Globus pallidus (tissue), 1 donor: ENCODE measurements at places on chromosomes 2 and 18.

DNA sequence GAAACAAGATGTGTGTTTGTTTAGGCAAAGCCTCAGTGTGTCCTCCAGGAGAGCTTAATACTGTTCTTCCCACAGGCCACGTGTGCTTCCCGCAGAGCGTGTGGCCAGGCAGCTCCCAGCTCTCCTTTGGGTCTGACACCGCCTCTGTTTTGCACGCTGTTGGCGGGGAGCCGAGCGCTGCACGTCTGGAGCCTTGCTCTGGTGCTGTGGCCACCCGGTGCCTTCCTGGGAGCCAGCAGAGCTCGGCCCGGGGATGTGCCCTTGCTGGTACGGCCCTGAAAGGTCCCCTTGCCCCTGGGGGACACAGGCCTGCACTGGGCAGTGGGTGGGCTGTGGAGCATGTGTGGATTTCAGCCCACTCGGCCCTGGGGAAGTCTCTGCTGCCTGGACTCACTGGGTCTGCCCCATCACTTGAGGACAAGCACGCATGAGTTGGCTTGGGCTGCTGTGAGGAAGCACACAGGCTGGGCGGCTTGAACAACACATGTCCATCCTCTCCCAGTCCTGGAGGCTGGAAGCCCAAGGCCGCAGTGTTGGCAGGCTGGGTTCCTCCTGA, 160.7 kb upstream of the HDAC4 start:
- no peak for DNase-seq

DNA sequence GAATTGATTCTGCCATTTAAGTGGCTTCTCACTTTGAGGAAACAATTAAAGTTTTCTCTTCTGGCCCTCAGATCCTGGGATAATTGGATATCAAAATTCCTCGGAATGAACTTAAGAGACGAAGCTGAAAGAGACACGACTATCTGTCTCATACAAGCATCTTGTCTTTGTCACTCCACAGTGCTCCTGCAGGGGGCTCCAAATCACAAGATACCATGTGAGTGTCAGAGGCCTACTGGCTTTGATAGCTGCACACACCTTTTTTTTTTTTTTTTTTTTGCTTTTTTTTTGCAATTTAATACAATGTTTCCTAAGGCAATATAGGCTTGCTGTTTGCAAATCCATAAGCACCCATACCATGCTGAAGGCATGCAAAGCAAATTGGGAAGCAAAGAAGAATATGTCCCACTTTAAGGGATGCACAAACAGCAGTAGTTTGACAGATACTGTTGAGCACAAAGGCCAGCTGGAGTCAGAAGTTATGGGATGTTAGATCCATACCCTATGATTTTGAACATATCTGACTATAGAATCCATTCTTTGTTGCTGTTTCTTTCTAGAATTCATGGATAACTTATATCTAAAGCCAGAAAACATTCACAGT, 109.0 kb upstream of the CBLN2 start:
- peak; percentile 57 for DNase-seq

- DNase-seq: no peak
Measured at GRCh38 chr2:204869132-204869823, 324.0 kb downstream of the PARD3B start.

- no peak for DNase-seq
Measured at GRCh38 chr2:61737841-61738240, 116.0 kb downstream of the FAM161A start.

- no peak for DNase-seq
Measured at GRCh38 chr2:204019572-204020501, 83.3 kb downstream of the ICOS start.

- DNase-seq: no peak
Measured at GRCh38 chr2:241150660-241151530, 628 bp downstream of the PPP1R7 start.

DNA sequence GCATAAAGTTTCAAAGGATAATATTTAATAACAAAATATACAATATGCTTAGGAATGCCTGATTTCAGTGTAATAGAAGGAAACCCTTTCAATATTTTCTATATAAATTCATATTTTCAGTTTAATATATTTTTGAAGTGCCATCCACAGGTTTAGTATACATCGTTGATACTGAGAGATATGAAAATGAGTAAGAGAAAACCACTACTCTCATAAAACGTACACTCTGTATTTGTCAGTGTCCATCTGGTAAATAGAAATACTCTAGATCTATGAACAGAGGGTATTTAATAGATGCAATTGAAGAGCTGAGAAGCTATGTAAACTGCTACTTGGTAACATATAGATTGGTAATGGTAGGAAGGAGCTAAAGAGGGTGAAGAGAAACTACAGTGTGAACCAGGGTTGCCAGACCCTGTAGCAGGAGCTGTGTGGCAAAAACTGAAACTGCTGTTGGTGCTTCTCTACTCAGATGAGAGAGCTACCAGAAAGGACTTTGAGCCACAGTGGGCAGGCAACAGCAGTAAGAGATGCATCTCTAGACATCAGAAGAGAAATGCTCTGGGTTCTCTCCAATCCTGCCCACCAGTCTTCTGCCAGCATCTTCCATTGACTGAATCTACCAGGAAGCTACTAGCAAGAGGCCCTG, 187.4 kb downstream of the CCDC102B start:
- no peak for DNase-seq

DNA sequence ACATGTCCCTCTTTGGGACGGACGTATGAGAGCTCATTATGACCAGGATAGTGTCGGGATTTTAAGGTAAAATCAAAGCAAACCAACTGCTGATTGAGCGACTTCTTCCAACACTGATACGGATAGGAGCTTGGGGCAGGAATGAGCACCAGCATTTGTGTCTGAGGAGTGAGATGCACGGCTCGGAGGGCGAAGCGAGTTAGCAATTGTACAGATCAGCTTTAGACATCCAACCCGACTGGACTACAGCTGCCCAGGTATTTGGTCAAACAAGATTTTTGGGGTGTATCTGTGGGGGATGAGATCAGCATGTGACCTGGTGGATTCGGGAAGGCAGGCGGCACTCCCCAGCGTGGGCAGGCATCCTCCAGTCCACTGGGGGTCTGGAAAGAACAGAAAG, 76.1 kb downstream of the NDUFA10 start:
- DNase-seq: no peak

DNA sequence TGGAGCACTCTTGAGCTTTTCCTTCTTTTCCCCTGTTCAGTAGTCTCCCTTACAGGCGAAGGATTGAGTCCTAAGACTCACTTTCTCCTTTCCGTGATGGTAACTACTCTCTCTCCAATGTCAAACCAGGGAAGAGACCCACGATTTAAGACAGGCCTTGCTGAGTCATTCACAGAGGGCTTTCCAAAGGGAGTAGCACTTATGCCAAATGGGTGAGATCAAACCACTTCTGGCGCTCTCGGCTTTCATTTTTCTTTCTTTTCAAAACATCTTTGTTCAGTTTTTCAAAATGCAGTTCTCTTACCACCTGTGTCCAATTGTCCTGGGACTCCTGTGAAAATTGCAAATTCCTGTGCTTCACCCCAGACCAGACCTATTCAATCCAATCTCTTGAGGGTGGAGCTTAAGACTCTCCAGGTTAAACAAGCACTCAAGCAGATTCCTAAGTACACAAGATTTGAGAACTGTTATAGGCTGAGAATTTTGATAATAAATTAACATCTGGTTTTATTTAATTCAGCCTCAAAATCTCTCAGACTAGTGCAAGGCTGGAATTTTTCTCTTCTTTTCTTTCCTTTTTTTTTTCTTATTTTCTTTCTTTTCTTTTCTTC, 14.4 kb upstream of the MRPL19 start:
- no peak for DNase-seq

DNA sequence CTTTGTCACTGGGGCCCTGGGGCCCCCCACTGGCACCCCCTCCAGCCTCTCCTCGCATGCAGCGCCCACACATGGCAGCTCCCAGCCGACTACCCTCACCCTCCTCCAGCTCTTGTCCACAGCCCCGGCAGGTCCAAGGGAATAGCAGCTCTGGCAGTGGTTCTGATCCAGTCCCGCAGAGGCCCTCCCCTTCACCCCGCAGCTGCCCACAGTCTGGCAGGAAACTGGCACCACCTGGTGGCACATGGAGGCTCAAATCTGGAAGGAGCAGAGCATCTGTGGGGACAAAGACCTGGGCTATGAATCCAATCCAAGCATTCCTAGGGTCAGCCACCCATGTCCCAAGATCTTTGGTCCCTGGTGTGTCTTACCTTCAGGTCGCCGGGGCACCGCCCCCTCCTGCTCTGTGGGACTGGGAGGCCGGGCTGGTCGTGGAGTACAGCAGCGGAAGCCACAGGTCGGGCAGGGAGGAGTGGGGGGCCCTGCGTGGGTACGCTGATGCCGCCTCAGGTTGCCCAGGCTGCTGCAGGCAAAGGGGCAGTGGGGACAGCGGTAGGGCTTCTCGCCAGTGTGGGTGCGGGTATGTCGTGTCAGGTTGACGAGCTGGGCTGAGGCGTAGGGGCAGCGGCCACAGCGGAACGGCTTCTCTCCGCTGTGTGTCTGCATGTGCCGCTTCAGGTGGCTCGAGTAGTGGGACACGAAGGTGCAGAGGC, 2.3 kb downstream of the ZNF513 start:
- no peak for DNase-seq

- no peak for DNase-seq
Measured at GRCh38 chr2:138034536-138034935, 70.3 kb downstream of the HNMT start.

GRCh38 chr2:55232863-55233657, 572 bp downstream of the RPS27A start:
- DNase-seq: no peak

- no peak for DNase-seq
Measured at GRCh38 chr2:40220177-40220925, 231.5 kb downstream of the SLC8A1 start.

- DNase-seq: no peak
Measured at GRCh38 chr18:22221350-22221749, 52.0 kb downstream of the GATA6 start.

DNA sequence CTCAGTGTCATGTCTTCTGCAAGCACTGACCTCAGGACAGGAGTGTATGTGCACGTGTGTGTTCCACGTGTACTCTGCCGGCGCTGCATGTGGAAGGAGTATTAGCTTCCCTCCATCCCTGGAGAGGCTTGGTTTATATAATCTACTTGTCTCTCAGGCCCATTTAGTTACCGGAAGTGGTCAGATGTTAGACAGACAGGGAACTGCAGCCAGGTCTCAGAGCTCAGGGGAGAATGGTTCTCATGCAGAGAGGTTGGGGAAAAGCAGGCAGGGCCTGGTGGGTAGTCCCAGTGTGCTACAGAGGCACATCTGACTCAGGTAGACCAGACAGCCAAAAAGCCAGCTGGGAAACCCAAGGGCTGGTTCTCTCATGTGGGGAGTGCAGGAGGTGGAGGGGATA, 167.9 kb downstream of the CTIF start:
- DNase-seq: no peak

DNA sequence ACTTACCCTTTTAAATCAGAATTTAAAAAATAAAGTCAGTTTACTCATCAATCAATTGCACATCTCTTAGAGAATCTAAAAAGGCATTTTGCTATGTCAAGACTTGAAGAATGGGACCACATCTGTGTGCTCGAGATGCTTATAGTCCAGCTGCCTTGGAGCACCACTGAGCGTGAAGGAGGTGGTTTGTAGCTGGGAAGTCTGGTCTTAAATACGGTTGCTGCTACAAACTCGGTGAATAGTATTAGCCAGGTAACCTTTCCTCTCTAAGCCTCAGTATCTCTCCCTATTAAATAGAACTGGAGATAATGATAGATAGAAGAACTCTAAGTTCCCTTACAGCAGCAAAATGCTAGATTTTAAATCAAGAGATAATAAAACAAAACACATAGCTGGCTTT, 289.7 kb downstream of the TRIB2 start:
- DNase-seq: no peak

DNA sequence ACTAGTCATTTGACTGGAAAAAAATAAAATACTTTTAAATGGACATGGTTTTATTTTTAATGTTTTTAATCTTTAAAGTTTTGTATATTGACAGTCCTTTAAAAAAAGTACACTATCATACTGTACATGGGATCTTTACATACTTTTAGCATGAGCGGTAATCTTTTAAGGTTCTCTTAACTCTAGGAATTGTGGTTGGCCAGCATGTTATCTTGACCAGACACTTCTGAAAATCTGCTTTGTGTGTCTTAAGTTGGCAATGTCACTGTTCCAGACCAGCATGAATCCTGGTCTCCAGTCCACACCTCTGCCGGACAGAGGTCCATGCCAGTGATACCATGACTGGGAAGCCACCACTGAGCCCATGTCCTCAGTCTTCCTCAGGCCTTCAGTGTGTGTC, 17.7 kb downstream of the ITGB1BP1 start:
- DNase-seq: no peak

DNA sequence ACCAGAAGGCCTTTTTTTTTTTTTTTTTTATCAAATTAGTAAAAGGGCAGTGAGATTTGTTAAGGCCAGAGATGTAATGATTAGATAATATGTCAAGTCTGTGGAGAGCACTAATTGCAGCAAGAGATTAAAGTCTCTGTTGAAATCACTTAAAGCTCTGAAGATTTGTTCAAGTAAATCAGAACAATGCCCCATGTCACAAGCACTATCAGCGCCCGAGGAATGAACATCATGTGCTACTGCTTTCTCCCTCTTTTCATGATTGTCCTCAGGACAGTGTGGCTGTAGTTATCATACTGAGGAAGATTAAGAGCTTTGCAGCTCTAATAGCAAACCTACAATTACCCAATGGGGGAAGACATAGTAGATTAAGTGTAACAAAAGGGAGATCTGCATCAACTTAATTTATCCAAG, 71.1 kb downstream of the TDRD15 start:
- DNase-seq: peak; percentile 68

- DNase-seq: no peak
Measured at GRCh38 chr2:233686928-233687327, 5.2 kb downstream of the UGT1A7 start.

- DNase-seq: no peak
Measured at GRCh38 chr2:19203866-19204265, 154.6 kb downstream of the OSR1 start.

DNA sequence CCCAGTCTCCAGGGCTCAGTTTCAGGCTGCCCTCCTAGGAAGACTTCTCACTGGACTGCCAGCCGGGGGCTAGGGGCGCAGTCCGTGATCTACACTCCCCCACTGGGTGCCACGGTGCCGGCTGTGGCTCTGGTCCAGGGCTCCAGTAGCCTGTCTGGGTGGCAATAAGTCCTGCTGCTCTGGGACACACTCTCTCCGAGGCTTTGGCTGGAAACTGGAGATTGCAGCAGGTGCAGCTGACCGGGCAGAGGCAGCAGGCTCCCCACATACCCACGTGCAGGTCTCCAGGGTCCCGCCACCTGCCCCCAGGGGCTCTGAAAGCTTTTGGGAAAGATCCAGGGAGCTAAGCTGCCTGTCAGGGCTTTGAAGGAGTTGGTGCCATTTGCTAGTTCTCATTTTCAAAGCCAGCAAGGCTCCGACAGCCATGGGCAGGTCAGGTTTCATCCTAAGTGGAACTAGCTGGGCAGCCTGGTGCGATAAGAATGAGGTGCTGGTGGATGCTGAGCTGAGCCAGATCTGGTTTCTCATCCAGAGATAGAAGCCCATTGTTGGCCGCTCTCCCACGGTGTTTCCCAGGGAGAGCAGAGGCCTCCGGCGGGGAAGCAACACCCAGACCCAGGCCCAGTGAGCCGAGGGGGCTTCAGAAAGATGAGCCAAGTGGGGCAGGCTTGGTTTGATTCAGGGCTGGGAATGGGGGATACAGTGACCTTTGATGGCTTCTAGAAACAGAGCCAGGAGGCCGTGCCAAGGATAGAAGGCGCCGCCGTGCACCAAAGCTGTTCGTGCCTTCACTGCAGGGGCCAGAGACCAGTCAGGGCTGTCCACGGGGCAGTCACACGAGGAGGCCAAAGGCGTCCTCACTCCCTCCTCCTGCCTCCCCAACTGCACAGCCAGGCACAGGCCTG, 141.7 kb upstream of the GPC1 start:
- DNase-seq: no peak
